Stimulated activated CD8-positive, alpha-beta memory T cell treated with anti-CD3 and anti-CD28 coated beads, Interleukin-4, amount 100 ng/mL, for 4 hours (primary cell): ENCODE measurements at places on chromosomes 3 and 15.

- DNase-seq: no peak
Measured at GRCh38 chr3:170889132-170889531, 19.1 kb upstream of the RPL22L1 start.

GRCh38 chr15:53360881-53361280 is 398.6 kb downstream of the WDR72 start:
- no peak for DNase-seq

DNA sequence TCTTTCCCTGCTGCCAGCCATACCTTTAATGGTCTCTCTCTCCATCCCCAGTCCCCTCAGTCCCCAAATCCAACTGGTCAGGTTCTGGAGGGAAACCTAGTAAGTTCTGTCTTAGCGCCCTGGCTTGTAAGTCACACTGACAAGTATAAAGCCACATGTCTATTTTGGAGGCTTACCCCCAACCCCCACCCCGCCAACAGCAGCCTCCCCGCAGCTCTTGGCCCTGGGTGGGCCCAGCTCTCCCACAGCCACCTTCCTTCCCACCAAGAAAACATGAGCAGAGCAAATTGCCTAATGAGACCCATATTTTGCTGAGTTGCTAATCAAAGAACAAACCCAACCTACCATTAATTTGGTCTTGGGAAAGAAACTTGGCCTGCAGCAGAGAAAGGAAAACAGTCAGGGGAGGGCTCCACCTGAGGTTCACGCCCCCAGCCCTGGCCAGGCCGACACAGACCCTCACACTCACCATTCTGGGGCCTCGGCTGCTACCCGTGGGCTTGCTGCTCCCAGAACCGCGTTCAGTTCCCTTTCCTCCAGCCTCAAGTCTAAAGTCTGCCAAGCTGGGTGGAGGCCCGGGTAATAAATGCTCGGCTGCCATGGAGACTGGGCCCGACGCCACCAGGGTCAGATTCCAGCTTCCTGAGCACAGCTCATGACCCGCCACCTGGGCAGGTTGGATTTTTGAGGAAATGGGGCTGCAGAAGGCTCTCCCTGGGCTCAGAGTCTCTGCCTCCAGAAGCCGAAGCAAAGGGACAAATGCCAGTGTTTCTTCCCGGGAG is at the start of gene CALML4:
CALML4 (minus strand) TSS at position 557 of the 782 bp plus-strand sequence; CDS start at position 472, 85 bp downstream.
- no peak for DNase-seq

- no peak for DNase-seq
Measured at GRCh38 chr3:120425572-120426250, 25.1 kb downstream of the FSTL1 start.

GRCh38 chr15:67840749-67841512 is 1.1 kb upstream of the RNU6-1 start:
- DNase-seq: no peak

GRCh38 chr15:45544266-45545023 is 21.9 kb upstream of the SLC30A4 start:
- DNase-seq: no peak

DNA sequence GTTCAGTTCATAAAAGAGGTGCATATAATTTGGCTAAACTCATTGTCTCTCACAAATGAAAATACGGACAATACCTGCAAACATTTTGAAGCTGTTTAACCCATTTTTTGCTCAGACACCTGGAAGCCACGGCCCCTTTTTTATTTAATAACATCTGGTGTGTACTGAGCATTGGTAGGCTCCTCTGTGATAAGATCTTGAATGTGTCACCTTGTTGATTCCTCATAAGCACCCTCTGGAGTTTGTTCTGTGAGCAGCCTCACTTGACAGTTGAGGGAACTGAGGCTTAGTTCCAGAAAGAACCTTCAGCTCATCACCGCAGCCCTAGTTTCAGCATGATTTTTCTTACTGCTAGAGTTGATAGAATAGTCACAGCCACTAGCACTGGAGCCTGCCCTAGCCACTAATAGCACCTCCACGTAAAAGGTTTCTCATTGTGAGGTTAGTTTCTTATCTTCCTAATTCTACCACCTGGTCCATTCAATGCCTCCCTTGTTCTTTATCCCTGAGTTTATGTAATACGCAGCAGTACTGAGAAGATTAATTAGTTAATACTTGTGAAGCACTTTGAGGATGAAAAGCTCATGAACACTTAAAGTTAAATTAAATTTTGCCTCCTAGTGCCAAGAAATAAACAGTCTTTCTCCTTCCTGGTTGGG is 71.9 kb downstream of the ITPR1 start:
- no peak for DNase-seq

DNA sequence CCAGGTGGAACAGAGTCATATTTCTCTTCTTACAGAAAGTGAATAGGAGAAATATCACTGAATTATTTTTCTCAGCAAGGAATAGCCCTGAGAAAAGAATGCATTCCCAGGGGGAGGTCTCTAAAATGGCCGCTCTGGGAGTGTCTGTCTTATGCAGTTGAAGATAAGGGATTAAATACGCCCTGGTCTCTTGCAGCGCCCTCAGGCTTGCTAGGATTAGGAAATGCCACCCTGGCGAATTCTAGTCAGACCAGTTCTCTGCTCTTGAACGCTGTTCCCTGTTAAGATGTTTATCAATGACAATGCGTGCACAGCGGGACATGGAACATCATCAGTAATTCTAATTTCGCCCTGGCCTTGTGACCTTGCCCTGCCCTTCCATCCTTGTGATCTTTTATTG is 949.0 kb upstream of the SEMA6D start:
- DNase-seq: no peak

GRCh38 chr3:58398669-58399333 is 34.8 kb downstream of the PDHB start:
- DNase-seq: no peak

DNA sequence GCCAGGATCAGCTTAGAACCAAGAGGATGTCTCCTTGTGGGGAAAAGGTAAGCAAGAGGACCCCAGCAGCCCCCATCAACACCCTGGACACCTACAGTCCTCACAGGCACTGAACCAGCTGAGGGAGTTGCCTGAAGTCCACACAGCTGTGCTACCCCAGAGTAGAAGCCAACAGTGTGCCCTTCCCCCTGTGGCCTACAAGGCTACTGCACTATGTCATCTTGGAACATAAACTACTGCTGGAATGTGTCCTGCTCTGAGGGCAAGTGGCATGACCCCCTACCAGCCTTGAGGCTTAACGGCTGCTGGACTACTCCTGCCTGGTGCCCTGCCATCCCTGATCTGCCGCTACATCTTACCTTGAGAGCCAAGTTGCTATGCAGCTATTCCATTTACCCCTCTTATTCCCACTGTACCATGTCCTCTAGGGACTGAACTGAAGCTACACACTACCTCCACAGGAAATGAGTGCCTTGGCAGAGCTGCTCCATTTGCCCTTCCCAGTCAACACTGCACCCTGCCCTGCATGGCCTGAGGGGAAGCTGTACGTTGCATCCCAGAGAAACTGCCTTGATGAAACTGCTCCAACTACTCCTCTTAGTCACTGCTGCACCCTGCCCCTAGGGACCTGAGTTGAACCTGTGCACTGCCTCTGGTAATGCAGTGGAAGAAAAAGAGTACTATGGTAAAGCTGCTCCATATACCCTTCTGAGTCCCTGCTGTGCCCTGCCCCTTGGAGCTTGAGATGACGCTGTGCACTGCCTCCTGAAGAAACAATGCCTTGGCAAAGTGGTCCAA is 40.2 kb upstream of the ATP13A5 start:
- no peak for DNase-seq

- no peak for DNase-seq
Measured at GRCh38 chr3:160135851-160136250, 89.4 kb upstream of the C3orf80 start.

GRCh38 chr3:2303566-2303965 is 204.9 kb downstream of the CNTN4 start:
- no peak for DNase-seq

DNA sequence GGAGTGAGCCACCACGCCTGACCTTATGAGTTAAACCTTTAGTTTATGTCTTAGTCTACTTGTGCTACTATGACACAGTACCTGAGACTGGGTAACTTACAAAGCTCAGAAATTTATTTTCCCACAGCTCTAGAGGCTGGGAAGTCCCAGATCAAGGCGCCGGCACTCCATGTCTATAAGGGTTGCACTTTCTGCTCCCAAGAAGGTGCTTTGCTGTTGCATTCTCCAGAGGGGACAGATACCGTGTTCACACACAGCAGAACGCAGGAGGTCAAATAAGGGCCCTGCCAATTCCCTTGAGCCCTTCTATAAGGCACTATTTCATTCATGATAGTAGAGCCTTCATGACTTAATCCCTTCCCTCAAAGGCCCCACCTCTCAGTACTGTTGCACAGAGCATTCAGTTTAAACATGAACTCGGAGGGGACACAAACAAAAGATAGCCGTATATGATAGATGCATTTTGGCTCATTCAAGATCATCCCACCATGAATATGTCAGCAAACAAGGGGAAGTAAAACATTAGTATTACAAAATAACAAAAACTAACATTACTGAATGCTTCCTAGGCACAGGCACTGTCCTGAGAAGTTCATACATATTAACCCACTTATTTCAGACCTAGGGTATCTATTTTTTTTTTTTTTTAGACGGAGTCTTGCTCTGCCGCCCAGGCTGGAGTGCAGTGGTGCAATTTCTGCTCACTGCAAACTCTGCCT is 26.5 kb downstream of the PLA1A start:
- DNase-seq: no peak

DNA sequence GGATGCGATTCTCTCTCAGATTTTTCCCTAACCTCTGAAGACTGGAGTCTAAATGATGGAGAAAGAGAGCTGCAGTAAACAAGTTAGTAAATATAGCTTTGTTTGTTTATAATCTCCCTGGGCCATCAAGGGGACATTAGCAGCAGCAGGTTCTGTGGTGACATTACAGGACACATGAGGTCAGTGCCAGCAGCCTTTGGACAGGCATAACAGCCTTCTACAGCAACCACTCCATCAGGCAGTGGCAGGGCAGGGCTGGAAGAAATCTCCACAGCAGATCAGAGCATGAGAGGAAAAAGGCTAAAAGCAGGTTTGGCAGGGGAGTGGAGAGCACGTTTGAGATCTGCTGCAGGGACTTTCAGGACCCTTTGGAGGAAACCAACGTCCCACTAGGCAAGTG is 127.6 kb upstream of the ACP3 start:
- DNase-seq: no peak

DNA sequence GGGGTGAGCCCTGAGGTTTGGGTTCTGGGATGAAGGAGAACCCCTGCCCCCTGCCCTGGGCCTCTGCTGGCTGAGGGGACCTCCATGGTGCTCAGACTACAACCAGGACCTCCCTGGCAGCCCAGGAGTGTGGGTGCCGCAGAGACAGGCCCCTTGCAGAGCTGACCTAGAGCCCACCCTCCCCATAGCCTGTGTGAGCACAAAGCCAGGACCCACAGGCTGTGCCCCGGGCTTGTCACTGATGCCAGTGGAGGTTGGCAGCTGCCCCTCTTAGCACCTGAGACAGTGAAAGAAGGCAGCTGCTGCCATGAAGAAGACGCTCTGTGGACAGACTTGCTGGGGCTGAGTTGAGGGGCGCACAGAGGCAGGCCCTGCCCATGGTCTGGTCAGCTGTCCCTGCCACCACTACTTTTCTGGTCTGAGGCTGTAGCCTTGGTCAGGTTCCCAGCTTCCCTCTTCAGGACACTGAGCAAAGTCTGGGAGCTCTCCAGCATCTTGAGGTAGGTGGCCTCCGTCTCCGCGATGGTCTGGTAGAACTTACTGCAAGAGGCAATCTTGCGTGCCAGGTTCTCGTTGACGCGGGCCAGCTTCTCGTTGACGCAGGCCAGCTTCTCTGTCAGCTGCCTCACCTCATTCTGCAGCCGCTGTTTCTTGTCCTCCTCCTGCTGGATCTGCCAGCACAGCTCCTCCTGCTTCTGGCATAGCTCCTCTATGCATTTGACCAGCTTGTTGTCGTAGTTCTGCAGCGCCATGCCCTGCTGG is 23.0 kb downstream of the USP4 start:
- DNase-seq: no peak

GRCh38 chr15:85858586-85859375 is 64.1 kb upstream of the KLHL25 start:
- DNase-seq: peak; percentile 30

DNA sequence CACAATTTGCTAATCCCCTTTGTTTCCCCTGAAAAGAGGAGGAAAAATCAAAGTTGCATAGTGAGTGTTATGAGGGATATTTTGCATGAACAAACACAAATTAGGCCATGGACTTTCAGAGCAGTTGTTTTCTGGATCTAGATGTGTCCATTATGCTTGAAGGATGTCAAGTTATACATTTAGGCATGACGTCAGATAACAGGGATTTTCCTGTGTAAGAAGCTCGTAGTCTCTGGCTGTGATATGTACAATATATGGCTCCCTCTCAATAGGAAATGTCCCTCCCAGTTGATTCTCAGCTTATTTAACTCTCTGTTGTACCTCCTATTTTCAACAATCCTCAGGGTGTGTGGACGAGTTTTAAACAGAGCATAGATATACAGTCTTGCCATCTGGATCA is 171.0 kb downstream of the RBMS3 start:
- no peak for DNase-seq

- no peak for DNase-seq
Measured at GRCh38 chr3:33831053-33831452, 32.6 kb downstream of the PDCD6IP start.

- no peak for DNase-seq
Measured at GRCh38 chr3:100023150-100023549, 91.2 kb downstream of the FILIP1L start.

- DNase-seq: no peak
Measured at GRCh38 chr3:186759231-186759930, 24.0 kb upstream of the EIF4A2 start.

- no peak for DNase-seq
Measured at GRCh38 chr3:102979682-102980354, 545.0 kb downstream of the ZPLD1 start.

- no peak for DNase-seq
Measured at GRCh38 chr3:59749291-59749690, 699.5 kb upstream of the CFAP20DC start.

DNA sequence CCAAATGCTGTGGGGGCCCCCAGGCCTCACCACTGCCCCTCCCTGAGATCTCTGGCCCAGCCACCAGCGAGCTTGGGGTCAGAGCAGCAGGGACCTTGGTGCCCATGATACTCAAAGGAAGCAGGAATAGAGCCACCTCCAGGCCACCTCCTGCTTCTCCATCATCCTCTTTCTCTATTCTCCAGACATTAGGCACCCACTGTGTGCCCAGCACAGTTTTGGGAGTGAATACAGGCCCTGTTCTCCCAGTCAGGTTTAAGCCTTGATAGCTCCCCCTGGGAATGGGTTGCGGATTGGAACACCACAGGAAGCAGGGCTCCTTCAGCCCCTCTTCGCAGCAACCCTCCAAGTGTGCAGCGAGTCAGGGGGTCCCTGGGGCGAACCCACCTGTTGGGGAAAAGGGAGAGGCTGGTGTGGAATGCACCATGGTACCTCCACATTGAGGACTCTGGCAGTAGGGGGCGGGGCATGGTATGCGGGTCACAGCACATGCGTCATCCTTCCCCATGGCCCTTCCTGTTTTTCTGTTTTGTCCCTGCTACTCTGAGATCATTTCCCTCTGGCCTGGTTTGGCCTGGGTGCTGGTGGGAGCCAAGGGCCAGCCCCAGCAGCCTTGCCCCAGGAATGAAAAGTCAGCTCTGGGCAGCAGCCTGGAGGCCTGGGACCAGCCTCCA is 14.2 kb upstream of the SEMA3B start:
- no peak for DNase-seq

DNA sequence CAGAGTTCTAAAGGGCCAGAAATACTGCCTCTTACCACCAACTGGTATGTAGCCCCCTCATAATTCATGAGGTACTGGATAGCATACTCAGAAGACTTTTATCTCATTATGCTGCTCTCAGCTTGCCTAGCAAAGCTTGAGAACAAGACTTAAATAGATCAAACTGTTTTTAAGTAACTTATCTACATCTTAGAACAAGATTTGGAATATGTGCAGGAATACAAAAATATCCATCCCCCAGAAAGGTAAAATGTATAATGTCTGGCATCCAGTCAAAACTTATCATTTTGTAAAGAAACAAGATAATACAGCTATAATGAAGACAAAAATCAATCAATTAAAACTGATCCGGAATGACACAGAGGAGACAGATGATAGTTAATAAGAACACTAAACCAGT is 400.4 kb upstream of the TGFBR2 start:
- DNase-seq: no peak
